ENCODE measurements at places on chromosomes 11 and 22. TPM values are rescaled to one million over a fixed set of nuclear protein-coding genes. Genes with fewer than 3 reads are reported as not detected.

GRCh38 chr22:20805972-20806471 lies 32.1 kb downstream of the SERPIND1 start:
- DNase-seq, result no peak

- DNase-seq, result no peak
Observed at GRCh38 chr11:124583781-124584180, 14.0 kb downstream of the OR8A1 start.

The FREY1 gene
- not detected for polyA plus RNA-seq

- DNase-seq, result peak; percentile 95
Observed at GRCh38 chr22:40654522-40655167, 18.1 kb upstream of the MRTFA start.

The OR10G7 gene
- polyA plus RNA-seq, result not detected

DNA sequence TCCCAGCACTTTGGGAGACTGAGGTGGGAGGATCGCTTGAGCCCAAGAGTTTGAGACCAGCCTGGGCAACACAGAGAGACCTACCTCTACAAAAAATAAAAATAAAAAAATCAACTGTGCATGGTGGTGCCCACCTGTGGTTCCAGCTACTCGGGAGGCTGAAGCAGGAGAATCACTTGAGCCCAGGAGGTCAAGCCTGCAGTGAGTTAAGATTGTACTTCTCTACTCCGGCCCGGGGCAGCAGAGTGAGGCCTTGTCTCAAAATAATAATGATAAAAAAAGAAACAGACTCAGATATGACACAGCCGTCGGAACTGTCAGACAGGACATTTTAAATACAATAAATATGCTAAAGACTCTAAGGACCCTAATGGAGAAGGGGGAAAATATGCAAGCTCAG lies 18.4 kb downstream of the ASCL2 start:
- no peak for DNase-seq

The CSTF3 gene
- polyA plus RNA-seq, result 39.4 TPM

GRCh38 chr11:10807493-10808234 lies 1.1 kb downstream of the EIF4G2 start:
- DNase-seq, result peak; percentile 83

The LRRC75B gene
- 8.4 TPM for polyA plus RNA-seq

GRCh38 chr22:45322873-45323525 lies 13.3 kb downstream of the FAM118A start:
- DNase-seq, result no peak

The FGF3 gene
- not detected for polyA plus RNA-seq

The TEX12 gene
- 0.14 TPM for polyA plus RNA-seq

The TNNI2 gene
- 1,962 TPM for polyA plus RNA-seq

DNA sequence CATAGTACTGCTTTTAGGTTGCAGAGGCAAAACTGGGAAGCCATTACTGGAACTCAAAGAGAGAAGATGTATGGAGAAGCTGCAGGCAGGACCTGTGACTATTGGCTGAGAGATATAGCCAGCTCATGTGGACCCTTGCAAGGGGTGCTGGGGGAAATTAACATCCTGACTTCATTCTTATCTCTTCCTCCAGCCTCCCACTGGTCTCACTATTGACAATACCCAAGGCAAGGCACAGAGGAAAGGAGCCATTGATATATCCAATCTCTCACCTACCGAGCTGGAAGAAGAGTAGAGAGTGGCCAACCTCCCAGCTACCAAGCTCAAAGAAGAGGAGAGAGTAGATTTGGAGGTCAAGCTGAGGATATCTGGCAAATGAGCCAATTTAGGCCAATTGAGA lies 36.8 kb upstream of the ZBED5 start:
- DNase-seq, result no peak

The FAM83F gene
- 0.28 TPM for polyA plus RNA-seq

DNA sequence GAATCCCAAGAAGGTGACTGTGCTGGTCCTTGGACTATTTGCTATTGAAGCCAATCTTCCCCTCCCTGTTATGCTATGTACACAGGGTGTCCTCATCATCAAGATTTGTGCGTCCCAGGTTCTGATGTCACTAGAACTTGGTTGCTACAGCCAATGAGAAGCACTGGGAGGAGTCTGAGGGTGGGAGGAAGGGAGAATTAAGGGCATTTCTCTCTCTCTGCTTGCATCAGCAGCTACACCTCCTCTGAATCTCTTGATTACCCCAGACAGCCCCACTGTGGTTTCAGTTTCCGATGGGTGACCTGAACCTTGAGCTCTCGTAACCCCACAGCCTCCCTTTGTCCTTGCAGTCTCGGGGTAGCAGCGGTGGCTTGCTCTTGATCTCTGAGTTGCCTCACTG lies 212.4 kb upstream of the SESN3 start:
- DNase-seq, result no peak

DNA sequence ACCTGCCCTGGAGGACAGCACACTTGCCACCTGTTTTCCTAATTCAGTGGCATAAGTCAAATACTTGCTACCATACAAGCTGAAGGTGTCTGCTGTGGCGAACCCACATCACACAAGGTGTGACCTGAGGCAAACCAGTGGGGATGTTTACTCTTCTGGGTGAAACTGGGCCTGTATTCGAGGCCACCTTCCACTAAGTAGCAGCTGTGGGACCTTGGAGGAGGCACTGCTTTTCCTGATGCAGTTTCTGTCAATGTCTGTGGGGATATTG lies 927.4 kb downstream of the BRD1 start:
- no peak for DNase-seq

DNA sequence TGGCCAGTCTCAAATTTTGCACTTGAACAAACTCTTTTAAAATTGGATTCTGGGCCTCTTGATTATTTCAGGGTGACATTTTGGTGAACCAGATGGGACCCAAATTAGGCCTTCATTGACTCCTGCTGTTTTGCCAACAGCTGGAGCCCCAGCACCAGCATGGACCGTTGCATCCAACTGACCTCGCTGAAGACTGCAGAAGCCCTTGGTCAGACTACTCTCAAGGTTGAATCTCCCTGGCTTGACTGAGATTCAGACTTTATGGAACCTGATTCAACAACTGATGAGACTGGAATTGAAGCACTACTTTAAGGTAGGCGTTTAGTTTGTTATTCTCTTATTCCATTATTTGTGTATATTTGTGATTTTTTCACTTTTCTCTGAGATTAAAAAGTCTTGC lies 41.7 kb downstream of the NARS2 start:
- DNase-seq, result no peak

GRCh38 chr11:65554057-65554818 lies 3.9 kb downstream of the LTBP3 start:
- no peak for DNase-seq

DNA sequence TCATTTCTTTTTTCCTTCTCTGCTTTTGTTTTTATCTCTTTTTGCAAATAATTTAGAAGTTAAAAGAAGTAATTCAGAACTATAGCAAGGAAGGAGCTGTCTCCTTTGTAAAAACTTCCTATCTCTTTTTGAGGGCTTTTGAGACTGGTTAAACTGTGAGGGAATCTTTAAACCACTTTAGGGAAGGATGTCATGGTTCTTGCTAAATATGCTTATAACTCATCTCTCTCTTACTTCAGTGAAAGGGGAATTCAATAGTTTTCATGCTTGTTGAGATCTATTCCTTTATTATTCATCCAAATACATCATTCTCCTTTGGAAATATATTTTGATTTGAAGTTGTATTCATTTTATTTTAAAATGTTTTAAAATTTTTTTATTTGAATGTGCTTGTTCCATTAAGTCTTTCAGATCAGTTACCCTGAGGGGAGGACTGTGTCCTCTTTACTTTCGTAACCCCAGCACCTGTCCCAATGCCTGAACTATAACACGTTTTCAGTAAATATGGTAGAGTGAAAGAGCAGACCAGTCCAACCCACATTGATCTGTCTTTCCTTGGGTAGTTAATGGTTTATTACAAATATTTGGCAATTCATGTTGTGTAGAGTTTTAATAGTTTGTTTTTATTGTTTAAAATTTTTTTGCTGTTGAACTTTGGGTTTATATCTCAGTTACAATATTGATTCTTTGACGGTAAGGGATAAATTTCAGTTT lies 27.5 kb downstream of the AMOTL1 start:
- DNase-seq, result no peak

The NRIP3 gene
- polyA plus RNA-seq, result 1.2 TPM

The CDC42BPG gene
- 0.65 TPM for polyA plus RNA-seq

DNA sequence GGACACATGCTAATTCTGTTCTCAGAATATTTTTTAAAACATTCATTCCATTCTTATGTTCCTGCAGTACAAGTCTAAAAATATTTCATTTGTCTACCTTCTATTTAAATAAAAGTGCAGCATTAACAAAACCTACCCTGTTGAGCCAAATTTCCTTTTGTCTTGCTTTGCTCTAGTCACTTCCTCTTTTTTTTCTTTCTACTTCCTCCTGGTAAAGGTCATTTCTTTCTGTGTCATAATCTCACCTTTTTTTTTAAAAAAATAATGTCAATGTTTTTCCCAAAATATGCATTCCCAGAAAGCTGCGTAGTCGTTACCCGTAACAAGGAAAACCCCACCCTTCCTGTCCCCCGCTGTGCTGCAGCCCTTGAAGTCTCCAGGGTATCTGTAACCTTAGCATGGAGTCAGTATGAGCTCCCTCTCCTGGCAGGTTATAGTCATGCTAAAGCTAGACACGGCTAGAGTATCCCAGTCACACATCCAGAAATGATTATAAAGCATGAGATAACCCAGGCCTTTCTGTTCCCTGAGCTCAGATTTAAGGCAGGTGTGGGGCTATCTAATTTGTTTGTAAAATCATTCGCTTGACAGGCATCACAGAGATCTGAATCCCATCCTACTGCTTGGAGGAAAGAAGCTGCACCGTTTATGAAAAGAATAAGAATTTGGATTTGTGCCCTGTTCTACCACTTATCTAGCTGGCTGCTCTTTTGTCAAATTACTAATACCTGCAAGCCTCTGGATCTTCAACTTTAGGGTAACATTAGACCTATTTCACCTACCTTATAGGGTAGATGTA lies 51.1 kb upstream of the EED start:
- peak; percentile 80 for DNase-seq

The OR51B6 gene
- polyA plus RNA-seq, result not detected

DNA sequence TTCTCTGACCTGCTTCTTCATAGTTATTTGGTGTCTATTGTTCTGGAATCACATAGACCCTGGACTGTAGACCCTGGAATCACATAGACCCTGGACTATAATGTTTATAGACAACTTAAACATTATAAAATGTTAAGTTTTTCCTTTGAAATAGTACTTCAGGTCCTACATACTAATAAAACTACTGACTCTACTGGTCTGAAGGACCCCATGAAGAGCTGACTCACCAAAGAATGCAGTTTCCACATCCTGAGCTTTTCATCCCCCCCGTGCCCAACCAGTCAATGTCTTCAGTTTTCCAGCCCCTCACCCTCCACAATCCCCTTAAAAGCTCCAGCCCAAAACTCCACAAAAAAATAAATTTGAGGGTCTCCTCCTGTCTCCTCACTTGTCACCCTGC lies 6.6 kb upstream of the PLEKHA7 start:
- DNase-seq, result no peak

The RASL10A gene
- 2.7 TPM for polyA plus RNA-seq

GRCh38 chr22:27488456-27489177 lies 312.9 kb downstream of the MN1 start:
- no peak for DNase-seq

DNA sequence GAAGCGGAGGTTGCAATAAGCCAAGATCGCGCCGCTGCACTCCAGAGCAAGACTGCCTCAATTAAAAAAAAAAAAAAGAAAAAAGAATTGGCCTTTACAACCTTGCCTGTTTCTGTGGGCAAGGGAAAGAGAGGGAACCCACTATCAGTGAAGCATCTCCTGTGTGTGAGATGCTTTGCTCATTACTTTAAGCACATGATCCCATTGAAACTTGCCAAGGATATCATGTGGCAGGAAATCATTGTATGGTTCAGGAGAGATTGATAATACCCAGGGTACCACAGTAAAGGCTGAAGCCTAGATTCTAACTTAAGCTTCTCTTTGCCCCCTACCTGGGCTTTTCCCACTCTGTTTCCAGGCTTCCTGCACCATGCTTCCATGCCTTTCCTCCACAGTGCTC lies 3.6 kb downstream of the LDLRAD3 start:
- DNase-seq, result no peak

DNA sequence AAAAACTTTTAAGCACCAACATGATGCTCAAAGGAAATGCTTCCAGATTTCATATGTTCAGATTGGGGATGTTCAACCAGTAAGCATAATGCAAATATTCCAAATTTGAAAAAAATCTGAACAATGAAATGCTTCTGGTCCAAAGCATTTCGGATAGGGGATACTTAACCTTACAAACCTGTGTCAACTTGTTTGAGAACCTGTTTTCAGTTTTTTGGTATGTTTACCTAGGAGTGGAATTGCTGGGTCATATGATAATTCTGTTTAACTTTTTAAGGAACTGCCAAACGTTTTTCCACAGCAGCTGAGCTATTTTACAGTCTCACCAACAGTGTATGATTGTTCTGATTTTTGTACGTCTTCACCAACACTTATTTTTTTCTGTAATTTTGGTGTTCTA lies 23.7 kb downstream of the FAR1 start:
- no peak for DNase-seq

The RAB39A gene
- polyA plus RNA-seq, result 0.67 TPM

The NXPE4 gene
- 0.13 TPM for polyA plus RNA-seq

The TMEM135 gene
- 19.3 TPM for polyA plus RNA-seq

DNA sequence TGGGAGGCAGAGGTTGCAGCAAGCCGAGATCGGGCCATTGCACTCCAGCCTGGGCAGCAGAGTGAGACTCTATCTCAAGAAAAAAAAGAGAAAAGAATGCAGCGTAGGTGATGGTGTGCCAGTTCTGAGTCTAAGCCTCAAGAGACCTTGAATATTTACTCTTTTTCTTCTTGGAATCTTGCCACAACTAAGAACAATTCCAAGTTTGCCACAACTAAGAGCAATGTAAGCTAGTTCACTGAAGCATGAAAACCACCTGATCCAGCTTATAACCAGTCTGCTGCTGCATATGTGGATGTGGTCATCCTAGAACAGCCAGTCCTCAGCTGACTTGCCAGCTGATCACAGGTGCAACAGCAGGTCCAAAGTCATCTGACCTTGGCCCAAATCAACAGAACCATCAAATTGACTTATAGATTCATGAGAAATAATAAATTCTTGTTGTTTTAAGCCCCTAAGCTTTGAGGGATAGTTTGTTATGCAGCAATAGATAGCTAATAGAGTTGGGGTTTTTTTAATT lies 25.4 kb upstream of the SEZ6L start:
- no peak for DNase-seq

DNA sequence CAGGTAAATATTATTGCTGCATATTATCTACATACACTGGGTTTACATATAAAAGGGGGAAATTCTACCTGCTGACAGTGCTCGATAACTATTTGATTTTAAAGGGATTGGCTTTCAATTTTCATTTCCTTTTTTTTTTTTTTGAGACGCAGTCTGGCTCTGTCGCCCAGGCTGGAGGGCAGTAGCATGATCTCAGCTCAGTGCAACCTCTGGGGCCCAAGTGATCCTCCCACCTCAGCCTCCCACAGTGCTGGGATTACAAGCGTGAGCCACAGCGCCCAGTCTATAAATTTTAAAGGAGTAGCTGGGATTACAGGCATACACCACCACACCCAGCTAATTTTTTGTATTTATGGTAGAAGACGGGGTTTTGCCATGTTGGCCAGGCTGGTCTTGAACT lies 3.2 kb upstream of the PCF11 start:
- DNase-seq, result no peak
